ENCODE measurements at places on chromosomes 7 and 10. TPM values are rescaled to one million over a fixed set of nuclear protein-coding genes. Genes with fewer than 3 reads are reported as not detected.

The RAMP3 gene
- 11.6 TPM for polyA plus RNA-seq

The POU6F2 gene
- 0.64 TPM for polyA plus RNA-seq

The CACNA2D1 gene
- 0.86 TPM for polyA plus RNA-seq

The FAM20C gene
- 16.0 TPM for polyA plus RNA-seq

The PPP1R9A gene
- 0.45 TPM for polyA plus RNA-seq

The ECHDC3 gene
- 50.7 TPM for polyA plus RNA-seq

The TEX36 gene
- not detected for polyA plus RNA-seq

The NUPR2 gene
- polyA plus RNA-seq, result 1.9 TPM

The COL26A1 gene
- polyA plus RNA-seq, result 0.11 TPM

The ZNF789 gene
- 4.8 TPM for polyA plus RNA-seq

The INSIG1 gene
- polyA plus RNA-seq, result 185 TPM

The TEX47 gene
- polyA plus RNA-seq, result not detected
